HTR-8/SVneo (cell line): ENCODE measurements at places on chromosomes 1 and 21.

- no peak for DNase-seq
Observed at GRCh38 chr1:99369154-99369553, 104.9 kb downstream of the PLPPR4 start.

- DNase-seq, result no peak
Observed at GRCh38 chr21:42983103-42983502, 8.7 kb downstream of the PKNOX1 start.

DNA sequence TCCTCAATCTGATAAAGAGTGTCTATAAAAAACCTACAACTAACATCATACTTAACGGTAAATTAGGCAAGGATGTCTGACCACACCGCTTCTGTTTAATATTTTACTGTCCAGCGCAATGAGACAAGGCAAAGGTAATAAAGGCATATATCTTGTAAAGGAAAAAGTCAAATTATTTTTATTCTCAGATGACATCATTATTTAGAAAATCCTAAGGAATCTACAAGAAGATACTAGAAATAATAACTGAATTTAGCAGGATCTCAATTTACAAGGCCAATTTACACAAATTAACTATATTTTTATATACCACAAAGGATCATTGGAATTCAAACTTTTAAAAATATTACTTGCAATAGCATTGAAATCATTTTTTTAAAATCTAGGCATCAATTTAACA is 29.4 kb downstream of the GJA4 start:
- no peak for DNase-seq

- no peak for DNase-seq
Observed at GRCh38 chr1:154730986-154731489, 123.1 kb upstream of the ADAR start.

DNA sequence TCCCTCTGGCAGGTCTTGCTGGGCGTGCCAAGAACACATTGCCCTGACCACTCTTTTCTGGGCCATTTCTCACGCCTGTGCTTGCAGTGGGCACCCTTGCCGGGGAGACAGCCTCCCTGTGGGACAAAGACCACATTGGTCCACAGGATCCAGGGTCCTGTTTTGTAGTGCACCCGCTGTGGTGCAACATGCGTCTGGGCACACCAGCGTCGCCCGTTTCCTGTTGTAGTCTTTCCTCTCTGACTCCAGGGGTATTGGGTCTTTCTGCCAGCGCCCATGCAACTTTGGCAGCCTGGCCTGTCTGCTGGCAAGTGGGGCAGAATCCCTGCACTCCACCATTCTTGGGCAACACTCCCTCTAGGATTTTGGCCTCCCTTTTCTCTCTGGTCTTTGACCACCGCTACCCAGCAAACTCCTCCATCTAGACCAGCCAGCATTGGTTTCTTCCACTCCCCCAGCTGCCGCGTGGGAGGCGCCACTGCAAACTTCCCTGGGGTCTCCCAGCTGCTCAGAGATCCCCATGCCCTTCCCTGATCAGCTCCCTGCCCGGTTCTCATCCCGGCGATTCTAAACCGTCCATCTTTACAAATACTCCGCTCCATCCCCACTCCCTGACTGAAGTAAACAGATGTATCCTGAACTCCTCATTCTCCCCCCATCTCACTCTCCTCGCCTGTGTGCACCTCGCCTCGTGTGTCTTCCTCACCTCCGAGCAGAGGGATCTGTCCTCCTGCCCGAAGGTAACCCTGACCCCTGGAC is 1.2 kb upstream of the TPRG1L start:
- DNase-seq, result no peak

DNA sequence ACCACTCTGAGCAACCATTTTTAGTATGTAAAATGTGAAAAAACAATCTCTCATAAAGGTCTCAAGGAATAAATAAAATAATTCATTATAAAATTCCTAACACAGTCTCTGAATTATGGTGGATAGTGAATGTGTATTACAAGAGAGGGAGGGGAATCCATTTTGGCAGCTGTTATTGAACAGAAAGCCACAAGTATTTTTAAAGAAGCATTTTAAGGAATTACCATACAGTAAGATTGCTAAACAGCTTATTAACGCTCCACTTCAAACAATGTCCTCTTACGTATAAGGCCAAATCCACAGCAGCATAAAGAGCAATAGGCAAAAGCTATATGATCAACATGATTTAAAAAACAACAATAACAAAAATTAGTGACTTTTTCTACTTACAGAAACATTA is 18.4 kb downstream of the PIGK start:
- DNase-seq, result no peak

DNA sequence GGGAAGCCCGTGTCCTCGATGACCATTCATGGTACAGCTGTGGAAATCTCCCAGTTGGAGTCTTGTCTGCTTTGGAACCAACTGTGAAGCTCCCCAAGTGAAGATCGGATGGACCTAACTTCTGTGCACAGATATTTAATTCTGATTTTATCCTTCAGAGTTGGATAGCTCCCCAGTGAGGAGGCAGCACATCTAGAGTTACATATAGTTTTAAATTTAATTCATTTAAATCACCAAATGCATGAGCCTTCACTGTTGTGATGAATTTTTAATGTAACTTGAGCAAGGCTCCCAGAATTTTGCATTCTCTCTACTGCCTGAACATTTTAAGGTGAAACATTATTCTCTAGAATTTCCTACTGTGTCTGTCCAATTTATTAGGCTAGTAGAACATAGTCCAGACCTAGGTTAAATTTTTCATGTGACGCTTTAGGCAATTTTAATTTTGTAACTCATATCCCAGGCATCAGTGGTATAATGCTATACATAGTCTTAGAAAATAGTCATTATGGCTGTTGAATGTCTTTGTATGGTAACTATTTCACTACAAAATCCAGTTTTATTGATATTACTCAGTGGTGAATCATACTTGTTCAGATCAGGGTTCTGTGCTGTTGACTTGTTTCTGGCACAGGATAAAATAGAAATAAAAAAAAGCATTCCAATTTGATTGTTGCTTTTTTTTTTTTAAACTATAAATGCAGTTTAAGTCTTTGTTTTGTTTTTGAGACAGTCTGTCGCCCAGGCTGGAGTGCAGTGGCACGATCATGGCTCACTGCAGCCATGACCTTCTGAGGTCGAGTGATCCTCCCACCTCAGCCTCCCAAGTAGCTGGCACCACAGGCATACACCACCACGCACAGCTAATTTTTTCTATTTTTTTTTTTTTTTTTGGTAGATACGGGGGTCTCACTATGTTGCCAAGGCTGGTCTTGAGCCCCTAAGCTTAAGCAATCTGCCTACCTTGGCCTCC is 66.9 kb downstream of the PRDM2 start:
- DNase-seq, result peak; percentile 45

DNA sequence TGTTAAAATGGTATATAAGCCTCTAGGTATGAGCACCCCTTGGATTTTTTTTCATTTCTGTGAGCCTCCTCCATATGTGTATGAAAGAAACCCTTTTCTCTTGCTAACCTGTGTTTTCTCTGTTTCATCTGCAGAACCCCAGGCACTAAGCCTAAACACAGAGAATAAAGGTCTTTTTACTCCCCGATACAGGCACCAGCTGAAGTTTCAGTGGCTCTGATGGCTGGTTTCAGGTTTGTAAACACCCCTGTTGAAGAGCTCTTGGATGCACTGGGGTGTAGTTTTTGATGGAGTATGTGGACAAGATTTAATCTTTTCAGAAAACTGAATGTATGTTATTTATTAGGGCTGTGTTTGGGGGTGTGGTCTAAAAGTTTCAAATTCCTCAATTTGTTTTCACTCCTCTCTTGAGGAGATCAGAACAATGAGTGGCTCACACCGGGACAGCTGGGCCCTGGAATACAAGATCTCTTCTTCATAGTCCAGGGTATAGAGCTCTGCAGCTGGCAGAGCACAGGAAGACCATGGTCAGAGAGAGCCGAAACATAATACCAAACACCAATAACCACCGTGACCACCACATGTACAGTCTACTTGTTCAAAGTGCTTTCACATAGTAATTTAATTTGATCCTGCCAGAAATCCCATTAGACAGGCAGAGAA is 50.2 kb upstream of the VTCN1 start:
- no peak for DNase-seq

DNA sequence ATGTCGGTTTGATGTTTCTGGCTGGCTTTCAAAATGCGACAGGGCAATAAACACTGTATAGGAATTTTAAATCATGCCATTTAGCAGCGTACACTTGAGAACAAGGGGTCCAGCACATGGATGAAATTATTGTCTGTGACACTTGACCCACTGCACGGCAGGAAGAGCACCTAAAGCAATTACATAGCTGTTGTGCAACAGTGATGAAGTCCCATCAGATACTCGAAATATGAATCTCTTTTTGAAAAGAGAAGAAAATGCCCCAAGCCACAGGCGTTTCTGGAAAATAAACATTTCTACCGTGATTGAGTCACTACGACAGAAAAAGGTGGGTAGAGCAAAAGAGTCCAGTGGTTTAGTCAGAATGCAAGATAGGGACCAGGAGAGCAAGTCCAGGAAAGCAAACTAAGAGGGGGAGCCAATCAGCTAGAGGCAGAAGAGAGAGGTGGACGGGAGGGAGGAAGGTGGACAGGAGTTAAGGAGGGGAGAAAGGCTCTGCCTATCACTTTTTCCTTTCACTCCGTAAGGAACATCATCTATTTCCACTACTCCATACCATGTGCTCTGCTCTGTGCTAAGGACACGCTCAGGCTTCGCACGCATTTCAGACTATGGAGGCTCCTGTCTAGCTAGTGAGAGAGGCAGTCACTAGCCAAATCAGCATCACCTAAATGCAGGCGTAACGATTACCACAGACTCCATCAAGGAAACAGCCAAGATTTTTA is 6.4 kb downstream of the DSCAM start:
- no peak for DNase-seq
